ENCODE measurements at places on chromosomes 3 and 15.

DNA sequence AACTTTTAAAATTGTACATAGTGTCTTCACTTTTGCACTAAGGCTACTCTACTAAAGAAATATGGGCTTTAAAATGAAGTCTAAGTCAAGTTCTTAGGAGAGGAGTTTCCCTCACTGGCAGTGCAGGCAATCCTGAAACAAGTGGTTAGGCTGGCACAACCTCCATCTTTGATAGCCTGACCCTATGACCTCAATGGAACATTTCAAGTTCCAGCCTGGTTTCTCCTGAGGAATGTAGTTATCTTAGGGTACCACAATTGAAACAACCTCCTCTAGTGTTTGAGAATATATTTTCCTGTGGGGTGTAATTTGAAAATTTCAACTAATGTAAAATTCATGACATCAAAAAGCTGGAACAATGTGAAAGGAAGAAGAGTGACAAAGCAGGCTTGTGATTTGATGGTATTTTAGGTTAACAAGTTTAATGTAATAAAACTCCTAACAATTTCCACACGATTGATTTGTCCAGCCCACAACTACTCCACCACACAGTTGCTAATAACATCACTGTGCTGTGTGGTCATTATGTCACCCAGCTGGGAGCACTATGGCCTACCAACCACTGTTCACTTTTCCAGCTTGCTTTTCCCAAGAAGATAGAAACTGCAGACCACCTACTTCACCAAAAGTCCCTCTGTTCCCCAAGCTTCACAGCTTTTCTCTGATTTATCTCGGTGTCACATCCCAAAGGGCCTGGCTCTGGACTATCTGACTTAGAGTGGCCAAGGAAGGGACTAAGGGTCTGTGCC lies 1.8 kb downstream of the WWTR1 start:
- DNase-seq = peak; percentile 65

DNA sequence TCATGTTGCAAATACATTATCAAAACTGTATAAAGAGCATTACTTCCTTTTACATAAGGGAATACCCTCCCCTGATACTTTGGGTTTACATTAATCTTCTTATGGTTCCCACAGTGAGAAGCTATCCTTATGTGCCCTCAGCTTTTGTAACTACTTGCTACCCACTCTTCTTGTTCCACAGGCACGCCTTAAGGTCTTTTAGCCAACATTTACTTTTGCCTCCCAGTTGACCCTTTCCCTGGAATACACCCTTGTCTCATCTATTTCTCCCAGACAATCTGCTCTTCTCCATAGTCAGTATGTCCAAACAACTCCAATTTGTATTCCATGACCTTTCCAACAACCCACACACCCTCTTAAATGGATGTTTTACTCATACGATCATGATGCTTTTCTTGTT lies 116.8 kb upstream of the COL8A1 start:
- no peak for DNase-seq

GRCh38 chr3:14129296-14129695 lies 4.4 kb downstream of the TMEM43 start:
- no peak for DNase-seq

GRCh38 chr15:24678485-24678884 lies 2.9 kb downstream of the NPAP1 start:
- no peak for DNase-seq

DNA sequence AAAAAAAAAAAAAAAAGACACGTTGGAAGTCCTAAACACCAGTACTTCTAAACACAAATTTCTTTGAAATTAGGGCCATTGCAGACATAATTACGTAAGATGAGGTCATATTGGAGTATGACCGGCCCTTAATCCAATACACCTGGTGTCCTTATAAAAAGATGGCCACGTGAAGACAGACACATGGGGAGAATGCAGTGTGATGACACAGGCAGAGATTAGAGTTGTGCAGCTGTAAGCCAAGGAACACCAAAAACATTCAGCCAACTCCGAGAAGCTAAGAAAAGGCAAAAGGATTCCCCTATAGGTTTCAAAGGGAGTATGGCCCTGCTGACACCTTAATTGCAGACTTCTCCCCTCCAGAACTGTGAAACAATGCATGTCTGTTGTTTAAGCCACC lies 379.0 kb upstream of the PDZRN3 start:
- DNase-seq = no peak

GRCh38 chr3:146184241-146185015 lies 23.4 kb upstream of the PLOD2 start:
- peak; percentile 85 for DNase-seq

- no peak for DNase-seq
Measured at GRCh38 chr15:69071260-69071659, 56.8 kb downstream of the NOX5 start.

DNA sequence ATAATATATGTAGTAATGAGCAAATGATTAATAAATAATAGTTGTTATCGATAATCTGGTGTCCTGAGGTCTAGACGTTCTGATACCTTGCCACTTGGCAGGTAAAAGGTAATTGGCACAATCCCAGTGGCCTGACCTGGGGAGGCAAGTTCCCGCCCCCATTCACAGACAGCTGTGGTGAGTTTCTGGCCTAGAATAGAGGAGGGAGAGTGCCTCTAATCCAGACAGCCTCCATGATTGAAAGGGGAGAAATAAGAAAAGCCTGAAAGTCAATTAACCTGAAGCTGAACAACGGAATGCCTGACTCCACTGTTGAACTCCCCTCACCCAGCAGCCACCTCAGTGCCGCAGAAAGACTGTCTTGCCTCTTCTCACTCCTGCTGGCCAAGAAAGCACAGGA lies 38.1 kb upstream of the SV2B start:
- no peak for DNase-seq

- no peak for DNase-seq
Measured at GRCh38 chr15:101028321-101028720, 109.2 kb downstream of the LRRK1 start.

GRCh38 chr15:89654301-89654761 lies 936 bp downstream of the KIF7 start:
- no peak for DNase-seq

DNA sequence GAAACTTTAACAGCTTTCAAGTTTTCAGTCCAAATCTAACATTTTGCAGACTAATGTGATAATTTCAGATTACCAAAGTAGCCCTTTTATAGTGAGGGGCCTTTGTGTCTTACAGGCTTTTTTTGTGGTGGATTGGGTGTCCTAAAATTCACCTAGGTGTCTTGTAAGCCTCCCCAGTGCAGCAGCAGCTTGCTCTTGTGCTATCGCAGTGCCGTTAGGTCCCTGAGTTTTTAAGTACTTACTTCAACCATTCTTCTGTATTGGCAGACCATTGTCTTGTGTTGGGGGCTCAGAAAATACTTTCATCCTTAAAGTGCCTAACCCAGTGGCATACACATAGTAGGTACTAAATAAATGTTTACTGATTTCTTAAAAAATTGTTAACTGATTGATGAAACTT lies 2.1 kb downstream of the PDE8A start:
- DNase-seq = no peak

- peak; percentile 42 for DNase-seq
Measured at GRCh38 chr3:72177075-72178050, 392.4 kb upstream of the PROK2 start.

DNA sequence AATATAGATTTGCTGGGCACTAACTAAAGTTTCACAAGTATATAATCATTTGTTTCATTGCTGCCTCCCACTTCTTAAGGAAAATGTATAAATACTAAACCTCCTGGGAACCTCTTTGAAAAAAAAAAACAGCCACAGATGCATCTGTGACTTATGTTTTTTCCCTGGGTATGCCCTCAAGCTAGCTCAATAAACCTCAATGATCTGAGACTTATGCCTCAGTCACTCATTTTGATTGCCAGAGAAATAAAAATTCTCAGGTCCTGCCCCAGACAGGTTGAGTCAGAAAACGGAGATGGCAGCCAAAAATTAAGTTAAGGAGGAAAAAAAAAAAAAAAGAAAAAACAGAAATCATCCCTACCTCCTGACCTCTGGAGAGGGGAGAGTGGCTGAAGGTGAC lies 22.1 kb downstream of the ILDR1 start:
- DNase-seq = no peak

GRCh38 chr3:49295489-49296058 lies 18.5 kb upstream of the C3orf62 start:
- peak; percentile 11 for DNase-seq

DNA sequence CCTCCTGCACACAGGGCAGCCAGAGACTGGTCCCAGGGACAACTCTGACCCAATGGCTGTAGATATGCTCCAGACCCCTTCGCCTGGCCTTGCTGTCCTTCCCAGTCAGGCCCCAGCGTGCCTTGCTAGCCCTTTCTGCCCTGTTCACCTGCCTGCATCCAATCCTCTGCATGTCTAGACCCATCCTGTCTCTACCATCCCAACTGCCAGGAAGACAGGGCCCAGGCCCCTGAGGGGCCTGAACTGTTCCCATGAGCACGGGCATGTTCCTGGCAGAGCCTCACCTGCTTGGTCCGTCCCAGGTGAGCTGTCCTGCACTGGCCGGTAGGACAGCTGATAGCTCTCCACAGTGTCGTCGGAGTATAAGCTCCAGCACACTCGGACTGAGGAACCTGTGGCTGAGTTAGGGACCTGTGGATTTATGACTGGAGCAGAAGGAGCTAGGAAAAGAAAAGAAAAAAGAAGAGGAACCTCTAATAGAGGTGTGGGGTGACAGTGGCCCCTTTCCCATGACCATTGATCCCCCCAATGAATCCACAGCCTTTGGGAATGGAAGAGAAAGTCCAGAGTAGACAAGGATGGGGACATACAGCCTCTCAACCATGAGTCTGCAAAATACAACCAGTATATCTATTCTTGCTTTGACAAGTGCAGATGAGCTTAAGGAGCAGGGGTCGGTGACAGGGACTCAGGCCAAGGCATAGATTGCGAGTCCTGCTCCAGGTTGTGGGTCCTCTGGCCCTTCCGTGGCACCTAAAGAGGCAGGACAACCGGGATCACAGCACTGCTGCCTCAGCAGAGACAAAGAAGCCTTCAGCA lies 33.9 kb downstream of the FSD2 start:
- no peak for DNase-seq

DNA sequence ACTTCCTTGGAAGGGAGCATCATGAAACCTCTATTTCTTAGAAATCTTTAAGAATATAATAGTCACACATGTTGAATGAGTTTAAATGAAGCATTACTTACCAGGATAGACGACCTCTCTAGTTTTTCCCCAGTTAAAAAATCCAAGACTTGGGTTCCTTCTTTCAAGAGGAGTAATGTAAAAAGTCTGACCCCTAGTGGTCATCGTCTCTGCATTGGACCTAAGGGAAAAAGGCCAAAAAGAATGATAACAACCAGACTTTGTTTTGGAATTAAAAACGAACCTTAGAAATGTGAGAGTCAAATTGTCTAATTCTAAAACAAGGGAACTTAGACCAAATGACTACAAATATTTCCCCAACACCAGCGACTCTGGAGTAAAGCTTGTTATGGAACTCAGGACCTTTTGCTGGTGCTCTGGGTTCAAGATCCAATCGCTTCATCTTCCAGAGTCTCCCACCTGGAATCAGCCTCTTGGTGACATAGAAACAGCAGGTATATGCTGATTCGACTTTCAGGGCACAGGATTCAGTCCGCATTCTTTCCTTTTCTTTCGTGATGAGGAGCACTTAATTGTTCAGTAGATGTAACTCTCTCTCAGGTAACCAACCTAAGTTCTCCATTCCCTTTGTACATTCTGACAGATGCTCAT lies 214.8 kb upstream of the TPRG1 start:
- DNase-seq = peak; percentile 65

DNA sequence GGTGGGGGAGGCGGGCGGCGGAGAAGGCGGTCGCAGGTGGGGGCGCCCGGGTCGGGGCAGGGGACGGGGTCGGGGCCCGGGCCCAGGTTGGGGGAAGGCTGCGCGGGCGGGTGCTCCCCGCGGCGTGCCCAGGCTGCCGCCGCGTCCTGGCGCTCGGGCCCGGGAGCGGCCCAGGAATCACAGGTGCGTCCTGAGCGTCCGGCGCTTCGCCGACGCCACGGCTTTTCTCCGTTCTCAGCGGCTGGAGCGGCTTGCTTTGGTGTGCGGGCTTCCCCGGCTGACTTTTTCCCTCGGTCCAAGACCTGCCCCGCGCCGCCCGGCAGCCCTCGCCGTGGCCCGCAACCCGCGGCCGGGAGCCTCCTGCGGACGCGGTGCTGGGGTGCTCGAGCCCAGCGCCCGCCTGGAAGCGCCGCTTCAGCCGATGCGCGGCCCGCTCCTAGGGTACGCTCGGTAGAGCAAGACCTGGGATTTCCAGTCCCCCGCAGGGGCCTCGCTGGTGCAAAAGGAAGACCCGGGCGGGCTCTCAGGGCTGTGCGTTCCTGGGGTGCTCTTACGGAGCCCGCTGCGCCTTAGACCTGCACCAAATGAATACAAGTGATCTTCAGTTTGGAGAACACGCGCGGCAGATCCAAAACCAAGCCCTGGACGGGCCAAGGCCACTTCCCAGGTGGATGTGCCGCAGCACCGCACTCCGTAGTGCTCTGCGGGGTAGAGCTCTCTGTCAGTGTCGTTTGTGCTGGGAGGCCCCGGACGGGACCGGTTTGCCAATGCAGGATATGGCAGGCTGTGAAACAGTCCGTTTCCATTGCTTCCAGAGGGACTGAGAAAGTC lies 639 bp downstream of the NIPA1 start:
- DNase-seq = peak; percentile 47

GRCh38 chr15:89129123-89129815 lies 41.0 kb downstream of the ABHD2 start:
- DNase-seq = peak; percentile 56

GRCh38 chr15:101543026-101543390 lies 53.5 kb upstream of the PCSK6 start:
- DNase-seq = no peak

- DNase-seq = no peak
Measured at GRCh38 chr3:46733026-46733800, 15.5 kb upstream of the PRSS50 start.

- no peak for DNase-seq
Measured at GRCh38 chr3:191324936-191325335, 4.3 kb upstream of the CCDC50 start.

- DNase-seq = peak; percentile 86
Measured at GRCh38 chr3:194322678-194323211, 28.4 kb downstream of the CPN2 start.

DNA sequence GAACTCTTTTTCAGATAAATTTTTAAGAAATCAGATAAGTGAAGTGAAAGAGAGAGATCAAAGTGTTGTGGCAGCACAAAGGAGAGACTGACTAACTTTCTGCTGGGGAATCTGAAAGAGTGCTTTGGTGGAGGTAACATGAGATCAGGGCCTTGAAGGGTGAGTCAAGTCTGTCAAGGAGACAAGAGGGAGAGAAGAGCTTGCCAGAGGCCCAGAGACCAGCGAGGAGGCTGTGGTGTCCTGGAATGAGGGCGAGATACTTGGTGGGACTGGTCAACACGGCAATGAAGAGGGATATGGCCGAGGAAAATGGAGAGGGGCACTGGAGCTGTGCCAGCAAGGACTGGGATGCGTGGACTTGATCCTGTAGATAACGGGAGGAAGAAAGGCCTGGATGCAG lies 4.6 kb downstream of the TADA3 start:
- DNase-seq = no peak

- DNase-seq = no peak
Measured at GRCh38 chr3:25313286-25313685, 114.8 kb upstream of the RARB start.

DNA sequence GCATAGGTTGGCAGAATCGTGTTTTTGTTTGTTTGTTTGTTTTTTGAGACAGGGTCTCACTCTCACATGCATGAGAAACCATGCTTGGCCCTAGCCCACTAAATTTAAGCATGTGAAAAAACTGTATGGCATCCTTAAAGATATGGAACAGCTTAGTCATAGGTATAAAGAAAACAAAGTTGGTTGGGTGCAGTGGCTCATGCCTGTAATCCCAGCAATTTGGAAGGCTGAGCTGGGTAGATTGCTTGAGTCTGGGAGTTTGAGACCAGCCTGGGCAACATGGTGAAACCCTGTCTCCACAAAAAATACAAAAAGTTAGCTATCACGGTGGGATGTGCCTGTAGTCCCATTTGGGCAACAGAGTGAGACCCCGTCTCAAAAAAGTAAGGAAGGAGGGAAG lies 25.2 kb downstream of the EXD1 start:
- DNase-seq = no peak

Data from kidney tubule cell (primary cell).